ENCODE measurements at places on chromosomes 3 and 15.

DNA sequence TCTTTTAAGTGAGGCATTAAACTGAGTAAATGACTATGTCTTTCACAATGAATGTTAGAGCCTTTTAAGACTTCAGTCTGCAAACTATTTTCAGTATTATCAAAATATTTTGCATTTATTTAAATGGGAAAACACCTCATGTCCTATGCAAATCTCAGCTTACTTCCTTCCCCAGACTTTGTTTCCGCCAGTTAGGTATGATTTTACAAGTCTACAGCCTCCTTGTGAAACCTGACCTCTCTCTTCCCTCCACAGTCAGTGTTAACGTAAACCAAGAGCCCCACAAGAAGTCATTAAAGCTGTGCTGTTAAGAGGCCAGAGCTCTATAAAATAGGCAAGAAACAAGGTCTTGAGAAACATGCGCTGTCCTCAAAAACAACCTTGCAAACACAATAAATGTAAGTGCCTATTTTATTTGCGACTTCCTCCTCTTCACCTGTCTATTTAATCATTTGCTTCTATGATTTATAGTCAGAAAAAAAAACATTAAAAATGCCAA, 48.3 kb downstream of the PRTG start:
- no peak for DNase-seq

GRCh38 chr3:47057212-47057671, 77.8 kb downstream of the NBEAL2 start:
- DNase-seq, result no peak

DNA sequence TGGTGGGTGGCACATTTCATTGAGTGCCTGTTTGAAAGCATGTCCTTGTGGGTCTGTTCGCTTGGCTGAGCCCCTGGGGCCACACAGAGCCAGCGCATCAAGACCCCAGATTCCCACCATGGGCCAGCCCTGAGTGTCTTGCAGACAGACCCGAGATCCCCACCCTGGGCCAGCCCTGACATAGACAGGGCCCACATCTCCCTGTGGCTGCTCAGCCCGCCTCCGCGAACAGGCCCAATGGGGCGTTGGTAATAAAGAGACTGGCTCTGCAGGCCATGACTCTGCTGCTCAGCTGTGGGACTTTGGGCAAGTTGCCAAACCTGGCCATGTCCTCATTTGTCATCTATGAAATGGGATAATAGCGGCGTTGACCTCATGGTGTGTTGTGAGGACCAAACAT, 22.6 kb downstream of the FAH start:
- DNase-seq, result no peak

DNA sequence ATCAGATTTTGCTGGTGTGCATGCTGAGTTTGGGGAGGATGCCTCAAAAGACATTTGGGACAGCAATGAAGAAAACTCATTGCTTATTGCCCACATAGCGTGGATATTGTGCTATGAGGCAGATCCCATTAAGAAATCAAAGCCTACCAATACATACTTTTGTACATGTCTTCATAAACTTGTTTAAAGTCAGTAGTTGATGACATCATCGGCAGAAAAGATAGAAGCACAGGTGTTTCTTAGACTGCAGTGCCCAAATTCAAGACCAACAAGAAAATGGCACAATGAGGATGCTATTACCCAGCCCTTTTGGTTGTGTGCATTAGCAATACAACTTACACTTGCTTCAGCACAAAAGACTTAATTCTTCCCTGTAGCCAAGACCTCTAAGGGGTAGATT, 428.7 kb upstream of the RARB start:
- DNase-seq, result no peak

GRCh38 chr3:114058646-114059045, 2.1 kb downstream of the QTRT2 start:
- DNase-seq, result no peak

DNA sequence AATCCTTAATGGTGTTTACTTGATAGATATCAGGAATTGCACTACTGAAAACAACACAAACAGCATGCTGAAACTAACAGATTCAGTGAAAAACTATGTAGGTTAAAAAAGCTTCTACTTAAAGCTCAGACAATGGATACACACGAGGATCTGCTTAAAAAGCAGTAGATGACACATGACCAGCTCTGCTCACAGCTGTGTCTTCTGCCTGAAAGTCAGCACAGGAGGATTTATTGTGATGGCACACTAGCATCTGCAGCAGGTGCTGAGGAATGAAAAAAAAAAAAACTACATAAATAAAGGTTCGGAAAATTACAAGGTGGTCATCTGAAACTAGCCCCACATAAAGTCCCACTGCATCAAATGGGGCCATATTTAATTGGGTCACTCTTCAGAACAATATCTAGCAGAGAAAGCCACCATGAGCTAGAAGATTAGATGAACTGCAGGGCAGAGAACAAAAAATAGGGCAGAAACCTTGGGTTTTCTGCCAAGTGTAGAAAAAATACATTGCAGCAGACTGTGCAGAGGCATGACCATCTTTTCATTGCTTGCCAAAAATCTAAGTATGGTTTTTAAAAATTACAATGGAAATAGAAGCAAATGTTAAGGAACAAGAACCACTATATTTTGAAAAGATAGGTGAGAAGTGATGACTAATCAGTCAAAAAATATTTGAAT, 13.2 kb upstream of the GOLM2 start:
- no peak for DNase-seq

DNA sequence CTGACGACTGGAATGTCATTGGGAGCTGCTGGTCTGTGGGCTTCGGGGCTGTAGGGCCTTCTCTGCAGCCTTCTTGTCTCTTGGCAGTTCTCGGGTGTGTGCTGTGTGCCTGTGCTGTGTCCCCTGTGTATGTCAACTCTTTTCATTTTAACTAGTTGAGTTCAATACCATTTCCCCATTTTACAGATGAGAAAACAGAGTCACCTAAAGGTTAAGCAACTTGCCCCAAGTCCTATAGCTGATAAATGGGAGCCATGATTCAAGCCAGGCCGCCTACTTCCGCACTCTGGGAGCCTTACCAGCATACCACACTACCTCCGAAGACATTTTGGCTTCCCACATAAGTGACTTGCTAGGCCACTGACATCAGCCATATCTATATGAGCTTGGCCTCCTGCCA, 85.7 kb downstream of the FAM81A start:
- no peak for DNase-seq

- no peak for DNase-seq
Observed at GRCh38 chr3:48546203-48546829, 10.3 kb downstream of the PFKFB4 start.

DNA sequence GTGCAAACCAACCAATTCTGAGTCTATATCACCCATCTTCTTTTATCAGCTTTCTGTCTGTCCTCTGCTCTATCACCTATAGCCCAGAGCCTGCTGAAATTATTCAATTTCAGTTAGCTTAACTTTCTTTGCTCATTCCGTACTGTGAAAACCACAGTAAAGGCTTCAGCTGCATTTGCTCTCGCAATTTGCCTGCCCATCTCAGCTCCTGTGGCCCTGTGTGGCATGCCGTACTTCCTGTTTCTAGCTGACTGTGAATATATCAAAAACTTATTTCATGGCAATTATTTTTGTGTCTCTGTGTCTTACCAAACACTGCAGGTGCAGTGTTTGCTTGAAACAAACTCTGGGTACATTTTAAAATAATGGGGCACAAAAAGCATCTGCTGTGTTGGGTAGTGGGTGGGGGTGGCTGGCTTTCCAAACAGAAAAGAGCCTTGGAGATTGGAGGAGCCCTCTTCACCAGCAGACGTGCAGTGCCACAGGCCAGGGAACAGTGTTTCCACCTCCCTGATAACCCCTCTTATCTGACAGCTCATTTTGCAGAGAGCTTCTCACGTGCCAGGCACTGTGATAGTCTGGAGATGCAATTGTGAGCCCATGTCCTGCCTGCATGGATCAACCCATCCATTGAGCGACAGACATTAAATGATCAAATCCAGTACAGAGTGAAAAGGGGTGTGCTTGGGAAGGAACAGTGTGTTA, 45.2 kb downstream of the GASK1A start:
- DNase-seq, result no peak

- DNase-seq, result no peak
Observed at GRCh38 chr15:68730471-68730919, 90.2 kb downstream of the ANP32A start.

GRCh38 chr3:62453448-62453847, 80.1 kb upstream of the FEZF2 start:
- no peak for DNase-seq

DNA sequence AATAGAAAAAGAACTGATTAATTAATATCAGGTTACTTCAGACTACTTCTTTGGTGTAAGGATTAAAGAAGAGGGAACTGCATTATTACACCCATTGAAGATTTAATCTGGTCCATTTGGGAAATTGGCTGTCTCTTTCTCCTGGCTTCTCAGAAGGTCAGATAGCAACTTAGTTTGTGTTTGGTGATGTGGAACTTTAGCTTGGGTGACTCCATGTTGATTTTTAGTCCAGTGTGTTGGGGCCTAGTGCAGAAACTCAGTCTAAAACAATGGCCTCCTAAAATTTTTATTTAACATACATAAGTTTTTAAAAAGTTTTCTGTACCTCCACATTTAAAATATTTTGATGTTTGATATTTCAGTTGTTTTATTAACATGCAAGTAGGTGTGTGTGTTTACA, 27.6 kb upstream of the GPD1L start:
- no peak for DNase-seq

- DNase-seq, result no peak
Observed at GRCh38 chr3:195807681-195808121, 4.0 kb downstream of the MUC4 start.

DNA sequence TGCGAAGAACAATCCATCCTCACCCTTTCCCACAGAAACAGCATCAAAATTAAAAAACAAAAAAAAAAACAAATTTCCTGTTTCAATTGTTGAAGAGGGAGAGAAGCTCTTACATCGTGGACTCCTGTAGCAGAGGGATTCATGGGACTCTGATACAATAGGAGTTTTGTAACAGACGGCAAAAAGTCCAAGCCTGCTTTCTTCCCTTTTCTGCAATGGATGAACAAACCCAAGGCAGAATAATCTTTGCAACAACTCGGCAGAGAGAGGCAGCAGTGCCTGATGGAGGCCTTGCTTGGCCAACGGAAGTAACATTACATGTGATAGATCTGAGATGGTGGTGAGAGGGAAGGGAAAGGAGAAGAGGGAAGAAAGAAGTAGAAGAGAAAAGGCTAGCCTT, 26.9 kb downstream of the CCR4 start:
- DNase-seq, result no peak
